ENCODE measurements at places on chromosomes 11 and 22.
A peak's percentile ranks its signal among the peaks of the same experiment; 100 is the strongest.

DNA sequence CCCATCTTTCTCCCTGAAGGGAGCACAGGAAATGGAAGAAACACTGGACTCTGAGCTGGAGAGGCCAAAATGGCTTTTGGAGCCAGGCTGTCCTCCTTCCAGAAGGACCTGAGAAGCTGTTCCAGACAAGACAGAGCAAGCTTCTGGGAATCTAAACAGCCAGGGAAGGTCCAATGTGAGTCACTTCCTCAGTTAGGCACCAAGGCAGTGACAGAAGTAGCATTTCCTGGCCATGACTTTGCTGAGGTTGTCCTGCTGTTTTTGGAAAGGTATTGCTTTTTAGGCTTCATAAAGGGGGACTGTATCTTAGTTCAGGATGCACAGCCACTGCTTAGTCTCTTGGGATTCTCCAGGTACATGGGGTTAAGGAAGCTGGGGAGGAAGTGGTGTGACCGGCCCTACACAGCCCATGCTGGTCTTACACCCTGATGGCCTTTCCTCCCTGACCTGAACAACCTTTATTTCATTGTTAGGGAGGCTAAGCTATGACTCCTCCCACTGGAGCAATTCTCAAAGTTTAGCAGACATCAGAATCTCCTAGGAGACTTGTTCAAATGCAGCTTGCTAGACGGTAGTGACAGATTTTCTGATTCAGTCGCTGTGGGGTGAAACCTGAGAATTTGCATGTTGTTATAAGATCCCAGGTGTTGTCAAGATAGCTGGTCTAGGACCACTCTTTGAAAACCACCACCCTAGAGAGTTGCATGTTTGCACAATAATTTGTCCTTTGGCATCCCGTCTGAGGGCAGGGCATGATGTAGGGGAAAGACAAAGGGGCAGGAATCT, 6.8 kb upstream of the INSC start:
- DNase-seq: no peak

- DNase-seq: no peak
Observed at GRCh38 chr11:117180020-117180419, 1.5 kb downstream of the SIDT2 start.

DNA sequence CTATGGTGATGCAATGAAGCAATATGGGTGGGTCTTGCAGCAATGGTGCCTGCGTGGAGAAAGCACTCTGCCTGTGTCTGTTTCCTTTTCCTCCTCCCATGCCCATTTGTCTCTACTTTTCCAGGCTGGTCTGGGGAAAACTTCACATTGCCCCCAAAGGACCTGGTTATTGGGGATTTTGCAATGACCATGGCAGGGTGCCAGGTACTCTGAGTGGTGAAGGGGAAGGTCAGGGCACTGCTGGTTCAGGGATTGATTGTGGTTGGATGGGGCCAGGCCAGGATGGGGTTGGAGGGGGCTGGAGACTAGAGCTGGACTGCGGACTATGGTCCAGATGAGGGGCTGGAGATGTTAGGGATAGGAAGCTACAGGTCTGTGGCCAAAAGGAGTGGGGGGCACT, 92.1 kb downstream of the INSC start:
- DNase-seq: no peak

DNA sequence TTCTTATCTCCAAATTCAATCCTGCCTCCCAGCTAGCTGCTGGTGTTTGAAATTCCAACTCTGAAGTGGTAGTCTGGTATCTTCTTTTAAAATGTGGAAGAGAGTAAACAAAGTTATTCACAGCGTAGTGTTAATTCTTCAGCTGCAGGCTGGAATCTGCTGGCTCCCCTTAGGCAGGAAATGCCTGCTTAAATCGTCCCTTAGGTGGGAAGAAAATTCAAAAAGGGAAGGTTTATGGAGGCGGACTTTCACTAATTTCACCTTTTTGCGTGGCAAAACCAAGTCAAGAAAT, 439.0 kb upstream of the CCDC90B start:
- no peak for DNase-seq

- DNase-seq: no peak
Observed at GRCh38 chr11:123135863-123136446, 59.1 kb downstream of the CLMP start.

DNA sequence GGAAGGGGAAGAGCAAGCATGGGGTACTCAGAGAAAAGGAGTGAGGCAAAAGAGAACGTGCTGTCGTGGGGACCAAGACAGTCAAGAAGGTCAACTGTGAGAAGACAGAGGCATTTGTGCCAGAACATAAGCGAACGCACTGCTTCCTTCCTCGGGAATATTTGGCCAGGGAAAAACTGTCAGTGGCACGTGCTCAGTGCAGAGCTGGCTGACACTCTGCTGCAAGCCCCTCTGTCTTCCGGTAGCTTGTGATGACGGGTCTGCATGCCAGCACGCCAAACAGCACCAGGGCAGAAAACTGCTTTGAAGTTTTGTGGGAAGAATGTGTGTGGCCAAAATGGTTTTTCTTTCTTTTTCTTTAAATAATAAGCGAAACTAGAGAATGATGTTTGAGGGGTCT, 60.6 kb downstream of the SMCO4 start:
- DNase-seq: no peak

DNA sequence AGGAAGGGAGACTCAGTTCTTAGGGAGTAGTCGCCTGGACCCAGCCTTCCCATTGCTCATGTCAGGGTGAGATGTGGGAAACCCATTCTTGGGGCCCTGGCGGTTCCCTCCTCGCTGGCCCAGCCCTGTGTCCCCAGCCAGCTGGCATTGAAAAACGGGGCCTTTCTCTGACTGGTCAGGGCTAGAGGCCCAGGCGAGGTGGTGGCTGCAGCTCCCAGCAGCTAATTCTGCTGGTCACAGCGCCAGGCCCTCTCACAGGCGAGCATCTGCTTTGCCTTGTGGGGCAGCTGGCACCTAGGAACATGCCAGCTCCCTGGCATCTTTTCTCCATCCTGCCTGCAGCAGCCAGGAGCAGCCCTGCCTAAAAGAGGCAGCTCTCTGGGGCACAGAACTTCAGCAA, 20.1 kb downstream of the TSPAN18 start:
- peak; percentile 67 for DNase-seq

DNA sequence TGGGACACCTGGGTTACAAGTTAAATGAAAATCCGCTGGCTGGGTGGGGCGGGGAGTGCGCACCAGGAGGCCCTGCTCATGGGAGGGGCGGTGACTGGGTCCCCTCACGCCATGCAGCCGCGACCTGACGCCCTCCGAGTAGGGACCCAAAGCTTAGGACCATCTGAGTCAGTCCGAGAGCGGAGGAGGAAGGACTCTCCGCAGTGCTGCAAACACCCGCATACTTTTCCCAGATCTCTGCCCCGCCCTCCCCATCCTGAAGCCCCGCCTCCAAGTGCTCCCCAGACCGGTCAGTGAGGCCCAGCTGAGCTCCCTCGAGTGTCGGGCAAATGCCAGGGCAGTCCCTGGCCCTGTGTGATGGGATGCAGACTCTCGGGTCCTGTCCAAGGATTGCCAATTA, 6.6 kb upstream of the FLI1 start:
- DNase-seq: no peak
